ENCODE measurements at places on chromosomes 2 and 18. TPM values are rescaled to one million over a fixed set of nuclear protein-coding genes. Genes with fewer than 3 reads are reported as not detected.

The NR4A2 gene
- 316 TPM for total RNA-seq

The DYNC2LI1 gene
- total RNA-seq = 2.1 TPM

The CRYGD gene
- not detected for total RNA-seq

The LGALSL gene
- 8.6 TPM for total RNA-seq

The IL36G gene
- total RNA-seq = not detected

The MOCOS gene
- total RNA-seq = 0.24 TPM

The UGT1A3 gene
- total RNA-seq = not detected

The PLA2R1 gene
- not detected for total RNA-seq

The CRYBA2 gene
- not detected for total RNA-seq

The CRYGC gene
- total RNA-seq = not detected

The RIT2 gene
- not detected for total RNA-seq

The SP140 gene
- 69.1 TPM for total RNA-seq

The SATB2 gene
- 0.79 TPM for total RNA-seq

The ZNF804A gene
- total RNA-seq = 0.25 TPM

The EFEMP1 gene
- not detected for total RNA-seq

The OBSL1 gene
- 0.32 TPM for total RNA-seq

The CYTIP gene
- total RNA-seq = 363 TPM

The RIOK3 gene
- 233 TPM for total RNA-seq

The SLC5A7 gene
- total RNA-seq = not detected

The KCNE4 gene
- total RNA-seq = not detected

The NT5C1B gene
- not detected for total RNA-seq

The MYO5B gene
- 0.33 TPM for total RNA-seq

The DOK6 gene
- not detected for total RNA-seq

Measured in natural killer cell (primary cell).